ENCODE measurements at places on chromosomes 7 and 10.

- DNase-seq = no peak
Measured at GRCh38 chr7:139560199-139560598, 36.7 kb downstream of the CLEC2L start.

DNA sequence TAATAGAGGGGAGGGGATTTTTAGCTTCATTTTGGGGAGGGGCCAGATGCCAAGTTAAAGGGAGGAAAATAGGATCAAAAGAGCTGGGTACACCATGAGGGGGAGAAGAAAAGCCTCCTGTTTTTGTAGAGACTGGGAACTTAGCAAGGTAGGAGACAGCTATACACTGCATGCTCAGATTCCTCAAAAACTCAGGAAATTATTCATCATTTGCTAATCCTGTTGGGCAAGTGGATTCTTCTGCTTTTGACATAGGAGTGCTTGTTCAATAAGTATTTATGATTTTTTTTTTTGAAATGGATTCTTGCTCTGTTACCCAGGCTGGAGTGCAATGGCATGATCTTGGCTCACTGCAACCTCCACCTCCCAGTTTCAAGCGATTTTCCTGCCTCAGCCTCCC lies 73.4 kb downstream of the LYZL2 start:
- DNase-seq = no peak

- DNase-seq = no peak
Measured at GRCh38 chr7:118057404-118057803, 126.6 kb upstream of the LSM8 start.

DNA sequence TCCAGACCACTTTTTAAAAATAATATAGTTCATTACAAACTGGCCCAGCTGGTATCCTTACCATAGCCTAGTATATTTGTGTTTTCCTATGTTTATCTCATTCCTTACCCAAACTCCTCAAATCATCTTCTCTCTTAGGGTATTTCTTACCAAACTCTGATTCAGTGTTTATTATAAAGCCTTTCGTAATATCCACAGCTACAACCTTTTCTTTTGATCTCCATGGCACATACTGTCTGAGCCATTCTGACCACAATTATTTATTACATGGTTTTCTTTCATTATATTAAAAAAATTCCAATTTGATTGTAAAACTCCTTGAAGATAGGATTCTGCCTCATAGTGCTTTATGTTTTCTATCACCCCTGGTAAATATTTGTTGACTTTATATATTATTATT lies 94.2 kb downstream of the LRMDA start:
- no peak for DNase-seq

DNA sequence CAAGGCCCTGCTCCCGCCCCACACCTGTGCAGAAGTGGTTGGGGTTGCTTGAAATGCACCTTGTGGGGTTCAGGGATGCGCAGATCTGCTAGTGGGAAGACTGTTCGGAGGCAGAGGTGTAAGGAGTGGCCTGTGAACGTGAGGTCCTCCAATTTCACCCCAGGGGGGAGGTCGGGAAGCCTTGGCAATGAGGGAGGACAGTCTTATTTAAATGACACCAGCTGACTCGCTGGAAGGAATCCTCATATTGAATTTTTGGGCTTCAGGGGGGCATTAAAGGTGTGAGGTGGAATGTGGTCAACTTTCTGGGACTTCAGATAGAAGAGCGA lies 218.8 kb upstream of the CELF2 start:
- no peak for DNase-seq

DNA sequence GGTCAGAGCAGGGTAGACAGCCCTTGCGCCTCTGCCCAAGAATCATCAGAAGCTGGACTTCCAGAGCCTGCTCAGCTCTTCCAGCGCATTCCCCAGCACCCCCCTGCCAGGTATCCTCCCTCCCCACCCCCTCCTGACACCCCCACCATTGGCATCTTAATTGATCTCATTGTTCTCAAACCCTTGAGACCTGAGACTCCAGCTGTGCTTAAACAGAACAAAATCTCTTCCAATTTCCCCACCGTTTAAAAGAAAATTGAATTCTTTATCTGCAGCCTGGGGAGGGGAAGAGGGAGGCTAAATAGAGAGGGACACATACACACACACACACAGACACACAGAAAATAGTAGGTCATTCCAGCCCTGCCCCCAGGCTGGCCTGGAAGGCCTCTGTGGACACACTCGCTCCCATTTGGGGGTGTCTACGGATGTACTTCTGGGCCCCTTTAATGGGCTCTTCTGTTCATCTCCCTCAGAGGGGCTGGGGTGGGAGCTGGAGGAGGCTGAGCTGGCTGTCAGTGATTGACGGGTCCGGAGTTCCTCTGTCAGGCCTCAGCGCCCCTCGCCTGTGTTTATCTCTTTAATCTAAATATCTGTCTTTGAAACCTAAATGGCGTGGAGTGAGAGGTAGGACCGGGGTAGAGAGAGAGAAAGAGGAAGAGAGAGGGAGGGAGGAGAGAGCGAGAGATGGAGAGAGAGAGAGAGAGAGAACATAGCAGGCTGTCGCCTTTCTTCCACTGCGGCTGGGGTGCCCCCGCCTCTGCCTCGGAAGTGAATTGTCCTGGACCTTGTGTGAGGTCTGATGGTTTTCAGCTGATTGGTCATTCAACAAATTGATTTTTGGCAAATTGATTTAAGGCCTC lies 61.7 kb downstream of the C10orf105 start:
- no peak for DNase-seq

GRCh38 chr7:33039903-33040292 lies 22.7 kb downstream of the NT5C3A start:
- DNase-seq = no peak

DNA sequence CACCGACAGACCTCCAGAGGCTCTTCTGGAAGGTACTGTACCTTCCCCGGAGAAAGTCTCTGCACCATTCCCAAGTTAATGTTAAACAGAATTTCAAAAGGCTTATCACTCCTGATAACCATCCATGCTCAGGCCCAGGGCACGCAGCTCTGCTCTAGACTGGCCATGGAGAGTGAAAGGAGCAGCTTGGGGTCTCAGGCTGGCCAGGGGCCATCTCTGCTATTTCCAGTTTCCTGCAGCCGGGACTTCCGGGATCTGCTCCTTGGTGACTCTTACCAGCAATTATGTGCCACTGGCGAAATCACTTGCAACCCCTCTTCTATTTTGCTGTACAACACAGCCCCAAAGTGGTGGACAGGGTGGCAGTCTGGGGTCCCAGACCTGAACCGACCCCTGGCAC lies 6.0 kb downstream of the CLDN15 start:
- DNase-seq = no peak

- no peak for DNase-seq
Measured at GRCh38 chr10:96829029-96829773, 2.9 kb upstream of the LCOR start.

GRCh38 chr7:2173189-2173827 lies 59.4 kb downstream of the MAD1L1 start:
- DNase-seq = no peak

DNA sequence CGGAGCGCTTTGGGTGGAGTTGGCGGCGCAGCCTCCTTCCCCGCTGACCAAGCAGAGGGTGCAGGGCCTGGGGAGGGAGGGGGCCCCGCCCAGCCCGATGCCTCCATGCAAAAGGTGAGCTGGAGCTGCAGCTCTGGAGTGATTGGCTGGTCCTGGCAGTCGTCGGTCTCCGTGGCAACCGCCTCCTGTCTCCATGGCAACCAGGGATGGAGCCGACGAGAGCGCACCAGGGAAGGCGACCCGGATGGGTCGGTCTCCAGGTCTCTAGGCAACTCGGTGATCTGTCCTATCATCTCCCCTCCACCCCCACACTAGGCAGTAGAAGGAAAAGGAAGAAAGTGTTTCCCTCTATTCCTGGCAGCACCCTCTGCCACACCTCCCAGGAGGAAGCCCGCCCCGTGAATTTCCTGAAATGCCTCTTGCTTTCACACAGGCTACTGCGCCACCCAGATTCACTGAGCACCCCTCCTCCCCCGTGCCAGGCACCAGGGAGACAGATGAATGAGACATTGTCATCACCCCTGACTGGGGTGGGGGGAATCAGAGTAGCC lies 647 bp upstream of the NACAD start:
- DNase-seq = peak; percentile 45
